Jurkat, Clone E6-1 (cell line): ENCODE measurements at places on chromosomes 11 and 22.

DNA sequence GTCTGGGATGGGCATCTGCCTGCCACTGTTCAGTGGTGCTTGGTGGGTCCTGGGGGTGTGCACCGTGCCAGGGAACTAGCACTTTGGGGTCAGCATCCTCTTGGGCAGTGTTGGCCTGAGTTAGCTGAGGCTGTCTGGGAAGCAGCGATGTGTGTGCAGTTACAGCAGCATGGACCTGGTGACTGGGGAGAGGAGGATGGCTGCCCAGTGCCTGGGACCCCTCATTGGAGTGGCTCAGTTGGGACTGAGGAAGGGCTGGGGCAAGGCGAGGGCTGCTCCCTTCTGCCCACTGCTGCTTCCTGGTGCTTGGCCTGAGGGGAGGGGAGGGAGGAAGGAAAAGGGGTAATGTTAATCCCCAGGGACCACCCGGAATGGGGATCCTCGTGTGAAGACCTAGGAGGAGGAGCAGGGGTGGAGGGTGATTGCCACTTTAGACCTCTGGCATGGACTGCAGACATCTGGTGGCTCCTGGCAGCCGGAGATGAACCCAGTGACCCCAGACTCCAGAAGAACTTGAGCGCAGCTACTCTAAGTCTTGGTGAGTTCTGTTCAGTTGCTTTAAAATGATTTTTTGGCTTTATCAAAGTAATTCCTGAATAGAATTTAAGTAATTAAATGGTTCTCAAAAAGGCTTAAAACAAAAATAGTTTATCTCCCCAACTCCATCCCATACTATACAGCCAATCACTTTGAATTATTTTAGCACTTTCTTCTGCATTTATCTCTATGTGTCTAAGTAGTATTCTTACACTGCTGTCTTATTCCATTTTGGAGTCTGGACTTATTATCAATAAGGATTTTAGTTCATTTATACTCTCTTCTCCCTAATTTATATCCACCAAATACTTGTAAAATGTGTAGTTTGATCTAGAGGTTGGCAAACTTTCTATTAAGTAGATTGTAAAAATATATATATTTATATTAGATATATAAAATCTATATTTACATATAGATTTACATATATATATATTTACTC is 15.4 kb upstream of the TMEM191C start:
- no peak for DNase-seq

DNA sequence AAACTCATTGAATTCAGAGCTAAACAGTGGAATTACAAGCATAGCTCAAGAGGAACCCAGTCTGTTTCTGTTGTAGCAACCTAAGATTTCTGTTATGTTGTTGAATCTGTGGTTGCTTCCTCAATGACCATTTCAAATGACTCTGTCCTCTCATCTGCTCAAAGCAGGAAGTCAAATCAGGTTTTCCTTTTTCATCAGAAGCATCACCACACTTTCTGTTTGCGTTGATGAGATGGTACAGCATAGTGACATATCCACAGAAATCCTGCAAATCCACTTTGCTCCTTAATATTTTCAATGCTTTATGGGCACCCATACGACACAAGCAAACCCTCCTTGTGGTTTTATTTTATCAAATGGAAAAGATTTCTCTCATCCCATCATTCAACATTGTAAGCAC is 12.6 kb upstream of the UCP2 start:
- peak; percentile 69 for DNase-seq

DNA sequence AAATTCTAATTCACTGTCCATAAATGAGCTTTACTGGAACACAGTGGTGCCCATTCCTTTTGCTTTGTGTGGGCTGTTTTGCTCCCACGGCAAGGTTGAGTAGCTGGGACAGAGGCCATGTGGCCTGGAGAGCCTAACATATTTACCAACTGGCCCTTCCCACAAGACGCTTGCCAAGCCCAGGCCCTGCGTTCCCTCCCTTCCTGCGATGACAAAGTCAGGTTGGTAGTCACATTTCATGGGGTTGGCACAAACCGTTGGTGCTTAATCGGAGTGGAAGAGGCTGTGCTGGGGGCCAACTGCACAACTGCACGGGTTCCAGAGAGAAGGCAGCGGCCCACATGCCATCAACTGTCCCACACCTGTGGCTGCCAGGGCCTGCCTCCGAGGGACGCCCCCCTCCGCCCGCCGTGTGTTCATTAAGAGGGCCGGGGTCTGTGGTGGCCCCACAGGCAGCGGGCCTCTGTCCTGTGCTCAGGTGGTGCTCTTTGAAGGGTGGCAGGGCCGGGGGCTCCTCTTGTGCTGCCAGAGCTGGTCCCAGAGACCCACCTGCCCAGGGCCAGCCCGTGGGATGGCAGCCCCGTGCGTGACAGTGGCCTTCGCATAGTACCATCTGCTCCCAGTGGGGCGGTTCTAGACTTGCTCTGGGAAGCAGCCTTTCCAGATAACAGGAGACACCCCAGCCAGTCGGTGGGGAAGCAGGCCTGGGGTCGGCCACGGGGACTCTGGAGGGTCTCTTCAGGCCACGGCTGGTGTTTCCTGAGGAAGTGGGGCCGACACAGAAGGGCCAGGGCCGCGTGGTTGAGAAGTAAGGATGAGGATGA is 81.5 kb upstream of the CLDN5 start:
- DNase-seq, result no peak

DNA sequence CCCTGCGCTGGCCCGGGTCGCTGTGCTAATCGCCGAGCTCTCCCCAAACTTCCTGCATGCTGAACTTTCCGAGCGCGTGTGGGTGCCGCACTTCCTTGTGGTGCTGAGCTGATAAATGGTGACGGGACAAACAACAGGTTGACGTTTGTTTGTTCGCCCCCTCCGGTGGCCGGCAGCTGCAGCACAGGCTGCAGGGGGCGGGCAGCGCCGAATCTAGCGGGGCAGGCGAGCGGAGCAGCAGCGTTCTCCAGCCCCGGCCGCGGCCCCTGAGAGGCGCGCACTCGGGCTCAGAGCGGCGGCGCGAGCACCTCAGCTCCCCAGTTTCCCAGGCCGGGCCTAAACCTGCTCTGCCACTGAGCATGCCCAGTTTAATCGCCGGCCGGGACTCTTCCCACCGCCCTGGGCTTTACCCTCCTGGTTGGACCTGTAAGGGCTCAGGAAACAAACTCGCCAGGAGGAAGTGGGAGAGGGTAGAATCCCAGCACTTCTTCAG is at the start of gene PDGFD:
TSS of gene PDGFD (minus strand) at position 120 of the 493 bp plus-strand sequence.
- DNase-seq, result no peak

DNA sequence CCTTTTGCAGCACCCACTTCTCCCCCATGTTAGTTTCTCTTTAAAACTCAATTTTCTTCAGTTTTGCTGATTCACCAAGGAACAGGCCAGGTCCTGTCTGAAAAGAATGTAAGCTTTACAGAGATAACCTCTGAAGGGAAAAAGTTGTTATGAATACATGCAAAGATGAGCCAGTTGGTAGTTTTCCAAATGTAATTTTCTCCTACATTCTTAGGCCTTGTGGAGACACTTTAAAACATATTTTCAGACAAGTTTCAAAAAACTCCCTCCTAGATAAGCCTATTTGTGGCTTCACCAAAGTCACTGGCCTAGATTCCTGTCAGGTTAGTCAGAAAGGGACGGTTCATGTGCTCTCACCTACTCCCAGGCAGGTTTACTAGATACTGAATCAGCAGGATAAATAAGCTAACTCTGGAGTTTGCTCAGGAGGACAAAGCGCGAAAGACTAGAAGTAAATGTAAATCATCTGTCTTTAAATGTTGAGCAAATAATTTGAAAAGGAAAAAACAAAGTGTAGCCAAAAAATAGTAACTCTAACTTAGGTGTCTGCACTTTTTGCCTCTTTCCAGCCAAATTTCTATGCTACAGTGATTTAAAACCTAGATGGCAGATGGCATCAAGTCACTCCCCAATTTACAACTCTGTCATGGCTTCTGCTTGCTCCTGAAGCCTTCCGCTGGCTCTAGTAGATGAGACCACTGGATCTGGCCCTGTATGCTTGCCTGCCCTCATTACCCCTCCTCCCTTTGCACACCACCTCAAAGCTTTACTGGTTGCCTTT is 4.9 kb upstream of the ATP6V1E1 start:
- DNase-seq, result no peak

GRCh38 chr11:26442131-26442530 is 110.2 kb downstream of the ANO3 start:
- no peak for DNase-seq

DNA sequence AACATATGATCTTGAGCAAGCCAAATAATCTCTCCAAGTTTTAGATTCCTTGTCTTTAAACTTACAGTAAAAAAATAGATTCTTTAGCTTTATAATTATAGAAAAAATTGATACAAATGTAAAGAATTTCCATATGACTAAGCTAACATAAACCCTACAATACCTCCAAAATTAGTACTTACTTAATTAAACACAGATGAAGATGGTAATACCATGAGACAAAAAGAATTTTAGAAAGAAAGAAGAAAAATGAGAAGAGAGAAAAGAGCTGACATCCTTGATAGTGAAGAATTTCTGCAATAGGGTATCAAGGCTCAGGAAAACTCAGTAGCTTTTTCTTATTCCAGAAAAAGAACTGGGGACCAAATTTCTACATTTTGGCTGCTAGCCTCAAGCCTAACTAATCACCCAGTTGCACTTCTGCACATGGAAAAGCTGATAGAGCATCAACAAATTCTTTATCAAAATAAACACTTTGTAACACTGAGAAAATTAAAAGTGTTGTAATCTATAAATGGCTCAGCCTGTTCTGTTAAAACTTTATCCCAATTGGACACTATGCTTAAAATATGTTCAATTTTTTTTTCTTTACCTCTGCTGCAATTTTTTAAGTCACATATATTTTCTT is 24.7 kb upstream of the SOX6 start:
- no peak for DNase-seq

DNA sequence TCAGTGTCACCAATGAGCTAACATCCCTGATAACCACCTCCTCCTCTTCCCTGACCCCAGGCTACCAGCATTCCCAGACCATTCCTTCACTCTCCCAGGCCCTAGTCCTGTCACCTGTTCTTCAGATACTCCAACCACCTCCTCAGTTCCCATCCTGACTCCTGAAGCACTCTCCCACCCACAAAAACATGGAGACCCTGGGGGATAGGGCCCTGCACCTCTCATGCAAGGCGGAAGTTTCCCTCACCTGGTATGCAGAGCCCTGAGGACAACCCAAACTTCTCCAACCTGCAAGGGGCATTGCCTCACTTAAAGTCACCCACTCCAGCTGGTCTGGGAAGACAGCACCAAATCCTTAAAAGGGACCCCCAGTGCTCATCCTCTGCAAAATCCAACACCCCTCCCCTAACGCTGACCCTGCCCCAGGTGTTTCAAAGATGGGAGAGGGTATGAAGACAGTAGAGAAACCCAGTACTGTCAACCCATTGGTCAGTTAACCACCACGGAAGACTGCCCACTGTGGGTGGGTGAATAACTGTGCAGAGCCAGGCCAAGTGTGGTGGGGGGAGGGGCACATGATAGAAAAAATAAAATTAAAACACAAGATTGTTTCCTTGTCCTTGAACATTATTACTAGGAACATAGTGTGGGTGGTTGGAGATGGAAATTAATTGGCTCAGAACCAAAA is 1.4 kb downstream of the TNKS1BP1 start:
- DNase-seq, result no peak

- no peak for DNase-seq
Observed at GRCh38 chr22:30279046-30279788, 10.1 kb downstream of the CASTOR1 start.

DNA sequence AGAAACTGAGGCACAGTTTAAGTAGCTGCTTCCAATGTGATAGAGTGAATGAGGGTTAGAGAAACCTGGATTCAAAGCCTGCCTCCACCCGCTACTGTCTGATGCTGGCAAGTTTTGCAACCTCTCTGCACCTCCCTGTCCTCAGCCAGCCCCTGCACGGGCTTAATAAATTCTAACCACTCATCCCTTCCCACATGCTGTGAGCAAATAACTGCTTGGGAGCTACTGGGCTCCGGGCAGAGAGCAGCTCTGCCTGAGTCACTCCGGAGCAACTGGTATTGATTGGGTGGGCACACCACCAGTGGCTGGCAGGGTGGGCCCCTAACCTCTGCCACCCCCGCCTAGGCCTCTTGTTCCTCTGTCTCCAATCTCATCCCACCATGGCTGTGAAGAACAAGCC is 104.3 kb upstream of the SYT13 start:
- DNase-seq, result no peak

DNA sequence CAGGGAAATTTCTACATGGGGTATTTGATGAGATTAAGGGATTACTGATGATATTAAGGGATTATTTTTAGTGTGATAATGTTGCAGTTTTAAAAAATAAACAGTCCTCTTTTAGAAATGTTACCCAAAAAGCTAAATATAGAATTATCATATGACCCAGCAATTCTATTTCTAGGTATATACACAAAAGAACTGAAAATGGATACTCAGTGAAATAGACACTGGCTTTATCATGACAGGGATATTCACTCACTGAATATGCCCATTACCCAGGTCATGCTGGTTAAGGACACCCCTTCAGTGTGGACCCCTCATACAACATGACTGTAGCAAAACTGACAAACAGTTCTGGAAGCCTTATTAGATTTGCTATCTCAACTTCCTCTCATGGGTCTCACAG is 27.8 kb downstream of the USP28 start:
- no peak for DNase-seq

DNA sequence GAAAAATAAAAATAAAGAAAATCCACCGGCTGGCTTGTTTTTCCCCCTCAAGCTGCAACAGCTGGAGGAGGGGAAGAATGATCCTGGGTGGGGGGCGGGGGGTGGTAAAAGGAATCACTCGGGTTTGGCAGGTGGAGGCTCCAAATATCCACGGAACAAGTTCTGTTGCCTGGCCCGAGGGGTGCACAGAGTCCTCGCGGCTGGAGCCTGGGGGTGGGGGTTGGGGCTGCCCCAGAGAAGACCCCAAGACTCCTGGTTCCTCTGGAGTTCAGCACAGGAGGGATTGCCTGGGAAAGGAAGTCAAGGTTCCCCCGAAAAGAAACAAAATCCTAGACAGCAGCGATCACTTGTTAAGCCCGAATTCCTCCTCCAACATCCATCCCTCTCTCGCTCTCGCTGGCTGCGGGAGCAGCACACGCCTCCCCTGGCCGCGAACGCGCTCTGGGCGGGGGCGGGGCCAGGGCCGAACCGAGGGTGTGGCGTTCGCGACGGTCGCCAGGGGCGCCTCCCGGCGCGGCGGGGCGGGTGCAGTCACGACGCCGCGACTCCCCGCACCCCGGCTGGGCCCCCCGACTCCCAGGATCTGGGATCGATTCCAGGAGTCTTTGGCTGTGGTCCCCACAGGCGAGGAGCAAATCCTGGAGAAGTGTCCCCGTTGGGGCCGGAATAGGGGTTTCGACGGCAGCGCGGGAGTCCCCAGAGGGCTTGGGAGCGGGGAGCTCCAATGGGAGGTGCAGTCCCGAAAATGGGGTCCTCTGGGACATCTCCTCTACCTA is at the start of gene KCNA4:
TSS of gene KCNA4 (minus strand) at position 443 of the 776 bp plus-strand sequence. CDS start 4,352 bp downstream, outside the sequence.
- no peak for DNase-seq

DNA sequence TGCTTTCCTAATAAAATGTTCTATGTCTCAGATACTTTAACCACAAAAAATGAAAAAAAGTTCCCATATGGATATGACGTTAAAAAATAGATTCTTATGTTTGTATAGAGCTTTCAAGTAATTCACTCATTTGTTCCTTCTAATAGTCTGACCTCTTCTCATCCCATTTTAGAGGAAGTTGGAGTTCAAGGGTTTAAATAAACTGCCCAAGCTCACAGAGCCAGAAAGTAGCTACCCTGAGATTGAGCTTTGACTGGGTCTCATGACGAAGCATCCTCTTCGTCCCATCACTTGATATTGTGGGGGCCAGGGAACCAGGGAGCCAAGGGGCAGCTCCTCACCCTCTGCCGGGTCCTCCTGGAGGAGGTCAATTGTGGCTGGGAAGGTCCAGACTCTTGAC is 116.3 kb downstream of the CCDC81 start:
- no peak for DNase-seq
